Caco-2 (cell line): ENCODE measurements at places on chromosomes 5 and 9. TPM values are rescaled to one million over a fixed set of nuclear protein-coding genes. Genes with fewer than 3 reads are reported as not detected.

Gene TTLL11
- total RNA-seq: 4.4 and 4.7 TPM in 2 replicates

DNA sequence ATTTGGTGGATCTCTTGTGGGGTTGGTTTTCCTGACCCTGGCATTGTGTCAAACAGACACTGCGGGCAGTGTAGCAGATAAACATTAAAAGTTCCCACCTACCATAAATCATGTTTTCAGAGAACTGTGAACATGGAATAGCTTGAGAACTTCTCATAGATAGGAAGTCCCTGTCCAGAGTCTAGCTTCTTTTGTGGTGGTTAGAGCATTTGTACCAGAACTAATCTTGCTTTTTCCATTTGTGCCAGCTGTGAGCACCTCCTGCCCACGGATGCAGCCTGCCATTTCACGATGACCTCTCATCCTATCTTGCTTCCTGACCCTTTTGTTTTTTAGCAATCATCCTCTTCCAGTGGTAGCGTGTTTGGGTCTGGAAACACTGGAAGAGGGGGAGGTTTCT, 61.4 kb downstream of the FAM78A start:
- no peak for DNase-seq

DNA sequence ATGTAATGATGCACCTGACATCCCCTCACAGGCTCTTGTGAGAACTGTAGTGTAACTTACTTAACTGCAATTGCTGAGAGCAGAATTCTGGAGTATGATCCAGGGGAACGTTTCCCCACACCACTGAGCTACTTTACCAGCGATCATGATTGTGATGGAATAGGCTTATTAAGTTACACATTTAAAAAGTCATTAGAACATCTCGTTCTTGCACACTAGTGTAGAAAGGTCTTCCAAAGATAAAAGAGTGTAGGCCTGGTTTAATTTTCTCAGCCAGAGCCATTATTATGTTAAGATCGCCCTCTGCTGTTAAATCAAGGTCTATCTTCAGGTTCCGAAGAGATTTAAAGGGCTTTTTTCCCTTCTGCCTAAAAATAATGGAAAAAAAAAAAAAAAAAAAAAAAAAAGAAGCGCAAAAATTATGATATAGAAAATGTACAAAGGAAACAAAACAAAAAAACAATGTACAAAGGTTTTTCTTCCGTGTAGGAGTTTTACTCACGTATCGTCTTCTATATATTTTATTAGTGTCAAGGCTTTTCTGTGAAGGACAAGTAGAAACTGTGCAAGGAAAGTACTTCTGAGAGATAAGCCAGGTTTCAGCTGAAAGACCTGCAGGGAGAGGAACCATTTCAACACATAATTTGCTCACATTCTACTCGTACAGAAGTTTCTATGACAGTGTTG, 18.6 kb upstream of the MOB3B start:
- no peak for DNase-seq

Gene CD74
- total RNA-seq: 49.6 and 59.3 TPM in 2 replicates

DNA sequence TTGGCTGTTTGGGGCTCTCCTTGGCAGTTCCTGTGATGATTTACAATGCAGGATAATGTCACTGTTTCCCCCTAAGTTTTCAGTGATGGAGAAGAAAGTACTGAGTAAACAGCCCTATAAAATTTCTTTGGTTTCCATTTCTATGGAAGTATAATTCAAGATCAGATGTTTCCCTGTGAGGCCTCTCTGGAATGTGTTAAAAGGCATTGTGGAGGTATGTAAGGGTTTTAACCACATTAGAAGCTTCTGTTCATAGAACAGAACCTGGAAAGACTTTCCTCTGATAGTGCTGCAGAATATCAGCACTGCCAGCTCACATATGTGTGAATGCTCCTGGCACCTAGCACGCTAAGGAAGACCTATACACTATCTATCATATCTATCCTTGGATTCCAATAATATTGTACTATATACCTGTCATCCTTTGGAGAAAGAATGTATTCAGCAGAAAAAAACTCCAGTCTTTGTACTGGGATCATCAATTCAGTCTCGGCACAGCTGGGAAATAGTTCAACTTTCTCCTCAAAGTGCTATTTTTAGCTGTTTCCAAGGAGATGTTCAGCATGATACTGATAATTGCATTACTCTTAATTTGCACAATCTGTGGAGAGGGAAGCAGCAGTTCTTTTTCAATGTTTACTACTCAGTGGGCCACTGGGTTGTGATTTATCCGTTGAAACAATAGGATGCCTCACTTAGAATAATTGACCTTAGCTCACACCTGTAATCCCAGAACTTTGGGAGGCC, 21.9 kb downstream of the TTC1 start:
- no peak for DNase-seq

Gene SIGMAR1
- 102 and 103 TPM in 2 replicates for total RNA-seq

DNA sequence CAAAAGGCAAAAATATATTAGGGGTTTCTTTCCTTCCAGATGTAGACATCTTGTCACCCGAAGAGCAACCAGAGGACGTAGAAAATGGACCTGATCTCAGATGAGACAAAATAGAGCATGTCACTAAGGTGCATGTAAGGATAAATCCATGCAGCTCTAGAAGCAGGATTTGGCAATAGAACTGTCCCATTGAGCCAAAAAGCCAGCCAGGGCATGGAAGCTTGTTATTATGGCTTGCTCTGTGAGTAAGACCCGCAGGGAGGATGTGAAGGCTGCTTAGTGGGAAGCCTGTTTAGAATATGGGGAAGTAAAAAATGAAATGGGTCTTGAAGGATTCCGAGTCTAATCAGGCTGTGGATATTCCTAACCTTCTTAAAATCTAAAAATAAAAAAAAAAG, 165.6 kb upstream of the MPDZ start:
- DNase-seq: no peak

GRCh38 chr5:98796197-98796972, 22.9 kb downstream of the RGMB start:
- peak; percentile 71 for DNase-seq

GRCh38 chr5:6504677-6505415, 56.2 kb downstream of the UBE2QL1 start:
- DNase-seq: no peak

- DNase-seq: peak; percentile 76
These were observed 11.1 kb downstream of the REXO4 start for GRCh38 chr9:133406480-133407307.

- no peak for DNase-seq
These were observed 396.6 kb downstream of the DMAC1 start for GRCh38 chr9:7403028-7403389.

- DNase-seq: no peak
These were observed 257.4 kb upstream of the TRPC7 start for GRCh38 chr5:136622747-136623146.

DNA sequence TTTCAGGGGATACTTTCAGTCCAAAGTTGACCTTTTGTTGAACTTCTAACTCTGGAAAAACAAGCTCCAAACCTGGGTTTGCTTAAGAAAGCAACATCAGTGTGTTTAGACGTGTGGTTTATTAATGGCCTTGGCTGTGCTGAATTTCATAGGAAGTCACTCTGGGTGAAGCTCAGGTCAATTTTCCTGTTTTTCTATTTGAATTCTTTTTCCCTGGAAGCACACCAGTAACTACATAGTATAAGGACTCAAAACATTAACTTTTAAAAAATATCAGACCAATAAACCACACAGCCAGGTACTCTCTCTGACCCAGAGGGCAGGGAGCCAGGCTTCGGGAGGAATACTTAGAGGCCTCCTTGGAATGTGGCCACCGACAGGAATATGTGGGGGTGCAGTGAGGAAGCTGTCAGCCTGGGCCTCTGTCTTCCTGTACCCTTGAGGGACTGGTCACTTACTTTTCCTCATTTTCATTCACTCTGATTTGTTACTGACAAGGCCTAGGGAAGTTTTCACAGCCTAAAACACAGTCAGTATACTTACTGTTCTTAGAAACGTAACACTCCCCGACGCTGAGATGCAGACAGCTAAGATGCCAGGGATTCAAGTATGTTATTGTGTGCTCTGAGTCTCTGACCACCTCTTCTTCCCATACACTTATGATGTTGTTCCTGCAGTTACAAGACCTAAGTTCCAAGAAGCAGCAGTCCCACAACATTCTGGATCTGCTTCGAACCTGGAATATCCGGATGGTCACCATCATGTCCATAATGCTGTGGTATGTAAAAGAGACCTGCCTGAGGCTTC, 18.9 kb downstream of the SLC22A5 start:
- DNase-seq: no peak

Gene SPATA31D4
- total RNA-seq: not detected in 2 replicates

DNA sequence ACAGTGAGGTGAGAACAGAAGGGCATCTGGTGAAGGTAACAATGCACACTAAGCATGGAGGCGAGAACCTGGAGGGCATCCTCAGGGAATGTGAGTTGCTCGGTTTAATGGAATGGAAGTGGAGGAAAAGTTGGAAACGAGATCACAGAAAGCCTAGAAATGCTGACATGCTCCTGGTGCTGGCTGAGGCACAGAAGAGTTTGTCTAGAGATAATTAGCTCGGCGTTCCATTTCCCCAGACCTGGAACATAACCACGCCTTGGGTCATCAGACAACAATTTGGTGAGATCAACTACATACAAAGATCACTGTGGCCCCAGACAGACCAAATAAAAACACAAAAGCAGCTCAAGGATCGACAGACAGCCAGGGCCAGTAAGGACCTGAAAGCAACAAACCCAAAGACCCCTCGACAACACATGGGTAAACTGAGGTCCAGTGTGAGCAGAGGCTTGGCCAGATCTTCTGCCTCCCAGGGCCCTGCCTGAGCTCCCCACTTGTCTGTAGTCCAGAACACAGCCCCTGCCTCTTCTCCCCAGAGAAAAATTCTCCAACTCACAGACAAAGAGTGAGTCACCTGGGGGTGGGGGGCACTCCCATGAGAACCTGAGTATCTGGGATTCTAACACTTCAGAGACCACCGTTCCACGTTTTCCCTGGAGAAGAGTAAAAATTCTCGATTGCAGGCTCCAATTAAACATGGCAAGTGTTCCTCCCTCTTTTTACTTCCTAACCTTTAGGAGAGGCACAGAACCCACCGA, 52.5 kb downstream of the SHB start:
- no peak for DNase-seq

GRCh38 chr5:127092690-127093089, 19.4 kb upstream of the C5orf63 start:
- no peak for DNase-seq

Gene SPATA31C1
- total RNA-seq: not detected in 2 replicates

- no peak for DNase-seq
These were observed 192.5 kb upstream of the TUT7 start for GRCh38 chr9:86546712-86547111.

- DNase-seq: no peak
These were observed 64.7 kb downstream of the CRB2 start for GRCh38 chr9:123420592-123421111.

- DNase-seq: no peak
These were observed 462.6 kb upstream of the PAPPA start for GRCh38 chr9:115690786-115691496.

Gene PLPP6
- total RNA-seq: 6.7 and 7.2 TPM in 2 replicates

Gene INSL4
- total RNA-seq: not detected in 2 replicates

Gene DMAC1
- total RNA-seq: 59.4 and 67.3 TPM in 2 replicates

- DNase-seq: no peak
These were observed 38.0 kb downstream of the VCAN start for GRCh38 chr5:83509540-83509939.

DNA sequence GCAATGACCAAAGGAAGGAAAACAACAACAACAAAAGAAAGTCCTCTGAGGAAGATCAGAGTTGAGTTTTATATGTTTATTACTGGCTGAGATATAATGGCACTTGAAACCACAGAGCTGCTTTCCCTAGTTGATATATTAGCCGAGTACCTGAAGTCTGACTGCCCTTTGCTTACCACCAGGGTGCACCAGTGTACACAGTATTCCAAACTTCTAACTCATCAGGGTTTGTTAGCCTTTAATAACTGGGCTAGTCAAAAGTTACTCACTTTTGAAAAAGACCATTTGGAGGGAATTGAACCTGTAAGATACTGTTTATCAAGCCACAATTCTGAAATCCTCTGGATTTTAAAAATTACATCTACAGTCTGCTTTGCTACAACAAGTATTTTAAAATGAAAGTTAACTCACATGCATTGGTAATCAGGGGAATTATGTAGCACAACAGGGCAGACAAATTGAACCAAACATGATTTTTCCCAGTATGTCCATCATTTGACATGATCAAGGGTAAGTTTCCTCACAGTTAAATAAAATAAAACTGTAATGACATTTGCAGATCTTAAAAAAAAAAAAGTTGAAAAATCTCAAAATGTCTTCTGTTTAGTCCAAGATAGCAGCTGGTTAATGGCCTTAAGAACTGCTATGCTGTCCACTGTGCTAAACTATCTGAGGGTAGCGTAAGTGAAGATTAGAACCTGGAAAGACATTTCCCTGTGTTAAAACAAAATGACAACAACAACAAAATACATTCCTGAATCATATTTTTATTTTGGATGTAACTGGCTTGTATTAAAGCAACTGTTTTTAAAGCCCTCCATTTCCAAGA, 57.3 kb upstream of the C6 start:
- DNase-seq: peak; percentile 60

DNA sequence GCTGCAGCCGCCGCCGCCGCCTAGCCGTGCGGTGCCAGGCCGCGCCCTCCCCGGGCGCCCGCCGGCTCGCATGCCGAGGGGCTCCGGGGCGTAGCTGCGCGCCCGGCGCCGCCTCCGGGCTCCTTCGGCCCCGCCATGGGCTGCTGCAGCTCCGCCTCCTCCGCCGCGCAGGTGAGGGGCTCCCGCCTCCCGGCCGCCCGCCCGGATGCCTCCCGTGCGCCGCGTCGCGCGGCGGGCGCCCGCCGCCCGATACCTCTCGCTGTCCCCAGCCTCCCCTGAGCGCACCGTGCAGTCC, 230 bp downstream of the SLC44A1 start:
- DNase-seq: no peak

Gene CAMLG
- total RNA-seq: 26.6 and 30.9 TPM in 2 replicates

- no peak for DNase-seq
These were observed at the start of gene CYFIP2 for GRCh38 chr5:157265714-157266285. Gene CYFIP2, plus strand, starts transcription at chr5:157266123. Its CDS starts 19,239 bp downstream, at chr5:157285362.

Gene STKLD1
- total RNA-seq: 3.4 and 4.1 TPM in 2 replicates

DNA sequence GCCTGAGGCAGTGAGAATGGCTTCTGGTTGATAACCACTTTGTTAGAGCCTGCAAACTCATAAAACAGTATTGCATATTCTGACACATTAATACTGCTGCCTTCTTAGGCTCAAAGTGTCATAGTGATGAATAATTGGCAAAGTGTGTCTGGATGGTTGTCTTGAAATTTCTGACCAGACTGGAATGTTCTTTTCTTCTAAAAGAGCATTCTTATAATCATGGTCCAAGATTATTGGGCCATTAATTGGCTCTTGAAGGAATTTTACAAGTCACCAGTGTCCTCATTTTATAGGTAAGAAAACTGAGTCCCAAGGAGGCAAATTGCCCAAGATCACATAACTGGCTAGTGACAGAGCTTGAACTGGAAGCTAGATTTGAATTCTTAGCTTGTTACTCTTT, 111.7 kb downstream of the PCSK1 start:
- no peak for DNase-seq

GRCh38 chr5:161266954-161267353, 279.6 kb downstream of the GABRB2 start:
- no peak for DNase-seq

DNA sequence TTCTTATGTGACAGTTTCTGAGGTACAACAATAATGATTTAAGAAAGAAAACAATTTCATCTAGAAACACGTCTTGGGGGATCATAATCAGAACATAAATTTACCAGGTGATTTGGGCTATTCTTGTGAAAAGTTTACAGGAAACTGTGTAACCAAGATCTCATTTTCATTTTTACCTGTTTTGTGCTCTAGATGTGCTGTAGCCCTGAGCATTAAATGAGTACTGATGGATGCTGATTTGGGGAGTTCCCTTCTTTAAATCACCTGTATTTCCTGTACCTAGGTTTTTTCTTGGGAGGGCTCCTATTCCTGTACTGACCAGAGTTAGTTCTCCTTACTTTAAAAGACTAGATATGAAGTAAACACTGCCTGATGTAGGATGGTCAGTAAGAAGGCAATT, 12.7 kb downstream of the MATR3 start:
- DNase-seq: no peak

Gene CCDC69
- 5.1 TPM in 2 replicates for total RNA-seq

GRCh38 chr5:41009232-41009631, 61.9 kb downstream of the MROH2B start:
- DNase-seq: no peak
